ENCODE measurements at places on chromosomes 7 and 10.

DNA sequence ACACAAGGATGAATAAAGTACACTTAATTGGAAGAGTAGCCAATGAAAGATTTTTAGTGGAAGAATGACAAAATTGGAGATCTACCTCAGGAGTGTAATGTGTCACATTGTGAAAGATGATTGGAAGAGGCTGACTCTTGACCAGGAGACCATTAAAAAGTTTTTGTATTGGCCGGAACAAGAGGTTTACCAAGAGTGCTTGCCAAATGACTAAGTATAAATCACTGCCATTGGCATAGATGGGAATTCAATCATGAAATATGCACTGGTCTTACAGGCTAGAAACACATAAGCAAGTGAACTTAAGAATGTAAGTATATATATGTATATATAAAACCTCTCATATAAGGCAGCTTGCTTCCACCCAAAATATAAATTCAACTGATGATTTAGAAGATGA is 58.7 kb upstream of the TFEC start:
- DNase-seq = no peak

GRCh38 chr7:26081638-26082037 is 70.4 kb upstream of the NFE2L3 start:
- no peak for DNase-seq

DNA sequence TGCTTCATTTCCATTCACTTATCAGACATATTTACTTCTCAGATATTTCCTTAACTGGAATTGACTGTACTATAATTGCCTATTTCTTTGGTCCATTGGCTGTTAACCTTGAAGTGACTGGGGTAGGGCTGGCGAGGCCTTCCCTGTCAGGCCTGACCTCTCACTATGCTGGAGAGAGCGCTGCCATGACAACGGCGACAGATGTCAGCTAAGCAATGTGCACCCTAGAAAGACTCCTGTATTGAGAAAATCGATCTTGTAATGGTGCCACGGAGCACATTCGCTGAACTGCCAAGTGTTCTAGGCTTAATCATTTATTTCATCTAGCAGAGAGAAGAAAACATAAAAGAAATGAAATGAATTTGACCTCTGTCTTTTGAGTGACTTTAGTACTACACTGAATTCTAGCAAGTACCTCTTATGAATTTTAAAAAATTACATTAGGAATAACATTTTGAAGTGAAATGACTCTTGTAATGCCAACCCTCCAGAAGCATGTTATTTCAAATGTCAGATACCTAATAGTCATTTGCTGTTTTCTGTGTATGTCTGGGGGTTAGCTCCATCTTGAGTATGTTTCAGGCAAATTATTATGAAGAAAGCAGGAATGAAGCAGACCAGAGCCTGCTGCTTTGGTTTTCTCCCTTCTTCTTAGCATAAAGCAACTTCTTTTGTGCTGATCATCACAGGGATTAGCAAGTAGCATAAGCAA is 148.0 kb downstream of the SNX10 start:
- no peak for DNase-seq

GRCh38 chr7:148854983-148855382 is 29.1 kb downstream of the EZH2 start:
- no peak for DNase-seq

GRCh38 chr7:104153287-104153686 is 54.5 kb downstream of the ORC5 start:
- no peak for DNase-seq

- no peak for DNase-seq
Observed at GRCh38 chr10:103706047-103706446, 149.3 kb downstream of the SH3PXD2A start.

- no peak for DNase-seq
Observed at GRCh38 chr7:87473986-87474385, 1.5 kb downstream of the ABCB4 start.

GRCh38 chr7:158024881-158025280 is 562.7 kb downstream of the PTPRN2 start:
- no peak for DNase-seq

DNA sequence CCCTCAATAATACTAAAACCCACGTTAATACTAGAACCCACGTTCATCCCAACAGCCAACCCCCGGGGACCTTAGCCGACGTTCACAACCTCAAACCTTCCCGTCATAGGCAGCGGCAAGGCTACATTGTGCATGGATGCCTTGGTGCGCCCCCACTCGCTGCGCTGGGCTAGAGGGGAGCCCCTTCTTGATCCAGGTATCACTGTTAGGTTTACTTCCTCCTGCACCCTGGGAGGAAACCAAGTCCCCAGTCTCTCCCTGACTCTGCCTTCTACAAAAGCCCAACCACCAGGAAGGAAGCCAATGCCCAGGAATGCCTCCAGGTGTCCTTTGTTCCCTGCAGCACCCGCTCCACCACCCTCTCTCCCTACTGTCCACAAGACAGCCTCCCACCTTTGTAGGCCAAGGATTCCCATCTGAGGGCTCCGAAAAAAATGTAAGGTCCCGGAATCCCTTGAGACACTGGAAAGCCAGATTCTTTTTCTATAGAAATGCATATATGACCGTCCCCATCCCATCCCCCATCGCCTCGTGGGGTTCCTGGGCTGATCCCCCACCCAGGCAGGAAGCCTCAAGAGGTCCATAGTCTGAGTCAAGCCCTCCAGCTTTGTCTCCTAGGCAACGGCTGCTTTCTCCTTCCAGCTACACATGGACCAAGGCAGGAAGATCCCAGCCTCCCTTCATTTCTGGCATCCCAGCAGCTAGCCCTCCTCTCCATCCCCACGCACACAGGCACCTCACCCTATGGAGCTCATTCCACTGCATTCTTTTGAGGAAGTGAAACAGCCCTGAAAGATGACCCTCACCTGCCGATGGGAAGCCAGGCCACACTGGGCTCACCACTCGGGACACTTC is 25.2 kb downstream of the CTBP2 start:
- no peak for DNase-seq

DNA sequence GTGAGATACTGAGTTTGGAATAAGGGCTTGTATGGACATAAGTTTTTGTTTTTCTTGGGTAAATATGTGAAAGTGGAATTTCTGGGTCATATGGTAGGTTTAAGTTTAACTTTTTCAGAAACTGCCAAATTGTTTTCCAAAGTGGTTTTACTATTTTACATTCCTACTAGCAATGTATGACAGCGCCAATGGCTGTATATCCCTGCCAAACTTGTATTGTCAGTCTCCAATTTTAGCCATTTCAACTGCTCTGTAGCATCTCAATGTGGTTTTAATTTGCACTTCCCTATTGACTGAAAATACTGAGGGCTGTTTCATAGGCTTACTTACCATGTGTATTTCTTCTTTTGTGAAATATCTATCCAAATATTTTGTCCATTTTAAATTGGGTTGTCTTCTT is 90.5 kb upstream of the ZNF32 start:
- no peak for DNase-seq

DNA sequence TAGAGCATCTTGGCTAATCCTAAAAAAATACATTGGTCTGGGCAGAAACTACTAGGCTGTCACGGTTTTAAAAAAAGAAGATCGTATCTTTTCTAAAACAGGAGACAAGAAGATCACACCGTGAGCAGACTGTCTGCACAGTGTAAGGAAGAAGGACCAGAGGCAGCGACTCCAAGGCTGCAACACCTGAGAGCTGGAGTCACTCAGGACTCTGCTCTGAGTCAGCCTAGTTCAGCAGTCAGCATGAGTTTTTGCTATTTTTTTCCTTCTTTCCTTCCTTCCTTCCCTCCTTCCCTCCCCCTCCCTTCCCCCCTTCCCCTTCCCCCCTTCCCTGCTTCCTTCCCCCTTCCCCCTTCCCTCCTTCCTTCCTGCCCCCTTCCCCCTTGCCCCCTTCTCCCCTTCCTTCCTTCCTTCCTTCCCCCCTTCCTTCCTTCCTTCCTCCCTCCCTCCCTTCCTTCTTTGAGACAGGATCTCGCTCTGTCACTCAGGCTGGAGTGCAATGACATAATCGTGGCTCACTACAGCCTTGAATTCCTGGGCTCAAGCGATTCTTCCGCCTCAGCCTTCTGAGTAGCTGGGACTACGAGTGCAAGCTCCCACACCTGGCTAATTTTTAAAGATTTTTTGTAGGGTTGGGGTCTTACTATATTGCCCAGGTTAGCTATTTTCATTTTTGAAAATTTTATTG is 24.4 kb downstream of the BAG3 start:
- no peak for DNase-seq

DNA sequence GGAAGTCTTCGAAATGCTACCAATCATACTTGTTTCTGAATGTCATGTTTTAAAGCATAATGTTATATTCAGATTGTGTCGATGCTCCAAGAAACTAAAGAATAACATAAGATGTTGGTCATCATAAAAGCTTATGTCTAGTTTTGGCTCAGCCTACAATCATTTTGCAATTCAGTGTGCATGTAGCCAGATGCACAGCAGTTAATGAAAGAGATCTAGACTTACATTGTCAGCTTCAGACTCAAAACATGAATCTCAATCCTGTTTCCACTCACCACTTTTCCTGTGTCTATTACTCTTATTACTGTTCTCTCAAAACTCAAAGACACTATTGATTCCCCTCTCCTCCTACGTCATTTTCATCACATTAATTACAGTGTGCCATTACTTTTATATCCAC is 21.4 kb downstream of the TMEM196 start:
- DNase-seq = no peak

DNA sequence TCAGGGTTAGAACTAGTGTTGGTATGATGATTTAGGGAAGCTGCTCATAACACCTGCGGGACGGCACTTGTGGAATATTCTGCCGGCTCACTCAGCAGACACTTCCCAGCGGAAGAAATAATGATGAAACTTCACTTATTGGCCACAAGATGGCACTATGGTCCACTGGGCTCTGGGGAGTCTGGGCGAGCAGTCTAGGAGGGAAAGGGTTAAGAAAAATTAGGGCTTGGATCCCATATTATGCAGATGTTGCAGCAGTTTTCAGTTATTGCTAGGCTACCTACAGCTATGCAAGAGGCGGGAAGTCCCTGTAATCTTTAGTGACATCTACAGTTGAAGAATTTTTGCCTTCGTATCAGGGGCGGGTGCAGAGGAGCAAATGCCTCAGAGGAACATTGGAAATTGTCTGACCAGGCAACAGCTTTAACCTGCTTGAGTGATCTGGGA is 238.7 kb upstream of the PRSS58 start:
- no peak for DNase-seq

- no peak for DNase-seq
Observed at GRCh38 chr10:13404791-13405190, 56.7 kb upstream of the SEPHS1 start.

GRCh38 chr7:147980826-147981813 is 609.4 kb upstream of the C7orf33 start:
- DNase-seq = no peak

DNA sequence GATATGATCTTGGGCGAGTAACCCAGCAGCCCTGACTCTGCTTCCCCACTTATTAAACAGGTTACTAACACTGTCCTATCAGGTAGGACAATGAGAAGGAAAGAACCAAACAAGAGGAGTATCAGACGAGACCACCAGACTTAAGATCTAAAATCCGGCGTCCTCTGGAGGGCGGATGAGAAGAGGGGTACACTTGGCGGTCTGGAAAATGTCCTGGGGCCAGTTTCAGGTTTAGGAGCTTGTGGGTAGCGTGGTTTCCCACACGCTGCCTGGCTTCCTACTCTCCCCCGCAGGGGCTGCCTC is 635 bp downstream of the ZNF32 start:
- DNase-seq = no peak

DNA sequence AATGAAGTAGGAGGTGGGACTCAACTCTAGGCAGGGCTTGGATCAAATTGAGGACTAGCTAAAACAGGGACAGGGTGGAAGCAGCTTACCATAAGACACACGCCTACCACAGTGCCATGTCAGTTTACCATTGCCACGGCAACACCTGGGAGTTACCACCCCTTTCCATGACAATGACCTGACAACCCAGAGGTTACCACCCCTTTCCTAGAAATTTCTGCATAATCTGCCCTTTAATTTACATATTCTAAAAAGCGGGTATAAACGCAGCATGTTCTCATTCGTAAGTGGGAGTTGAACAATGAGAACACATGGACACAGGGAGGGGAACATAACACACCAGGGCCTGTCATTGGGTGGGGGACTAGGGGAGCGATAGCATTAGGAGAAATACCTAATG is 72.7 kb downstream of the GCC1 start:
- DNase-seq = no peak

GRCh38 chr10:78952686-78953085 is 116.1 kb upstream of the ZMIZ1 start:
- no peak for DNase-seq

DNA sequence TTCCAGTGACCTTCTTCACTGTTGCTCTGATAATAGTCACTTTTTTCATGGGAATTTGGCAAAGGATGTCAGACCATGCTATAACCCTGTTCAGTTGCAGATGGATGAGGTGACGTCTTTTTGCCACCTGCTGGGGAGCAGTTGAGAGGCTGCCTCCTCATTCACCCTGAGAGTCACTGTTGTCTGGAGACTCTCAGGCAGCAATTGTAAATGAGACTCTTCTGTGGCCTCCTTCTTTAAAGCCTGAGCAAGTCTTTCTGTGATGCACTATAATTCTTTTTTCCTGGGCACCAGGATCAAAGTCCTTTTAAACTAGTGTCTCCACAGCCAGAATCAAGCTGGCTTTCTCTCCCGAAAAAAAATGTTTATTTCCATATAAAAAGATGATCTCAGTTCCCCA is 345.1 kb downstream of the ARL4A start:
- DNase-seq = no peak

DNA sequence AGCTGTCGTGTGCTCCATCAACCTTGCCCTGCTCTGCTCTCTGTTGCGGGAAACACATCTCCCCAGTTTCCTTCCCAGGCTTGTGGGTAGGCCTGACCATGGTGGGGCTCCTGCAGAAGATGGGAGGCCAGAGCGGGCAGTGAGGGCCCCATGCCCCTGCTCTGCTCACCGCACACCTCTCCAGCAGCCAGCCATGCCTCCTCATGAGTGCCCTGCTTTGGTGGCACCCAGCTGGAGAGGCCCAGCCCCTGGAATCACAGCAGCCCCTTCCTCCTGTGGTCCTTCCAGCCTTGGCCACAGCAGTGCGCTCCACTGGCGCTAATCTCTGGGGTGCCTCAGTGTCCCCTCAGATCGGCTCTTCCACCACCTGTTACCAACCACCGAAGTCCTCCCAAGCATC is 4.2 kb upstream of the OPN4 start:
- no peak for DNase-seq

DNA sequence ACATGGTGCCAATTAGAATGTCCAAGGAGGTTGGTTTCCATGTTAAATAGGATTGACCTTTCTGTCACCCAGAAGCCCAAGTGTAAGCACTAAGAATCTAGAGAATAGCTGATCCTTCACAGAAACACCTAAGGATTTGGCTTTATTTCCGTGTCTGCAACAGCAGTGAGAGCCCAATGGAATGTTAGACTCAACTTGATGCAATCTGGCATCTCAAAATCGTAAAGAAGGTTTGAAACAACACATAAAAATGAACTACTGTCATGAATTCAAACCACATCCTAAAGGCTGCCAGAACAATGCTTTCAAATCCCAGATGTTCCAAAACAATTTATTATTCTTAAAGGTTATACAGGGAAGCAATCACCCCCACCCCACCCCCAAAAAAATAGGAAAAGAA is 18.6 kb downstream of the PPP1R3C start:
- no peak for DNase-seq

DNA sequence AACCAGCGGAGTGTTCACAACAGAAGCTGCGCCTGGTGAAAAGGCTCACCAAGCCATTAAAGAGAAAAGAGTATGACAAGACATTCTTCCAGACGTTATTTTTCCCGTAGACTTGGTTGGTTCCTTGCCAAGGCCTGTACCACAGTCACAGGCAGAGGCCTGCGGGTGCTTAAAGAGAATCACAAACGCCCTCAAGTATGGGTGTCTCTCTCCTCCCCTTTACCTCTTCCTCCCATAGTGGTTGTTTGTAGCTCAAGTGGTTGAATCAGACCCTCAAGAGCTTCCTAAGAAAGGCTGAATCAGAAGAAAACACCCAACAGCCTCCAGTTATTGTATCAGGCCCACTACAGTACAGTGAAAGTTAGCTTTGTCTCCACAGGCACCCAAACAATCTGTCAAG is 169.0 kb downstream of the CREB5 start:
- no peak for DNase-seq

Data from activated CD8-positive, alpha-beta memory T cell treated with anti-CD3 and anti-CD28 coated beads for 1 hour (primary cell).